ENCODE measurements at places on chromosomes 12 and 14. TPM values are rescaled to one million over a fixed set of nuclear protein-coding genes. Genes with fewer than 3 reads are reported as not detected.

NUMB gene
- 78.1 TPM for total RNA-seq

MGAT4C gene
- 6.3 TPM for total RNA-seq

LMNTD1 gene
- 1.5 TPM for total RNA-seq

KRT86 gene
- total RNA-seq: 0.14 TPM

SDSL gene
- 4.5 TPM for total RNA-seq

C12orf50 gene
- 0.17 TPM for total RNA-seq

ACOT4 gene
- 1.9 TPM for total RNA-seq

ASB2 gene
- 0.60 TPM for total RNA-seq

DNA sequence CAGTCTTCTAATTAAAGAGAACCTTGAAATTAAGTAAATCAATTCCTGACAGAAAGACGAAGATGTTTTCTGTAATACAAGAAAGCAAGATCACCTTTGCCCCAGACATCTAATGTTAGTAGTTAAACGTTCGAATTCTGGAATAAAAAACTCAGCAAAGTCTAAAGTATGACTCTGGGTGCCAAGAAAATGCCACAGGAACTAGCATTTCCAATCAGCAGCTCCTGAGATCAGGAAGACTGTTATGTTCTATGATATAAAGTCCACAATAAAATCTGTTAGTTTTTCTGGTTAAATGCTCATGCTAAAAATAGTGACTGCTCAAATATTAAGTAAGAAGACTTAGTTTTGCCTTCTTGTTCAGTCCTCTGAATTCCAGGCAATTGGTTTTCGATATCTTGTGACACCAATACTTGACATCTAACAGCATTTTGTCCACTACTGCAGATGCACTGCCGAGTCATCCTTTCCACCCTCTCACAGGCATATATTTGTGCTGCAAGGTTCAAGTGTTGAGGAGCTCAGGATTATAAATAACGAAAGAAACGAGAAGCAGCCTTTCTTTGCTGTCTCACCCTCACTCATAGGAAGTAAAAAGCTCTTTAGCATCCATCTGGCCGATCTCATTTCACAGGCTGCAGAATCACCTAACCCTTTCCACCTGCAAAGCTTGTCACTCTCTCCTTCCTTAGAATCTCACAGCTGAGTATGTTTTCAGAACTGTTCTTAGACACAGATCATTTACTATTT lies 32.0 kb downstream of the SSH1 start:
- no peak for DNase-seq

- DNase-seq: no peak
Observed at GRCh38 chr14:82052778-82053177, 519.1 kb upstream of the SEL1L start.

DNA sequence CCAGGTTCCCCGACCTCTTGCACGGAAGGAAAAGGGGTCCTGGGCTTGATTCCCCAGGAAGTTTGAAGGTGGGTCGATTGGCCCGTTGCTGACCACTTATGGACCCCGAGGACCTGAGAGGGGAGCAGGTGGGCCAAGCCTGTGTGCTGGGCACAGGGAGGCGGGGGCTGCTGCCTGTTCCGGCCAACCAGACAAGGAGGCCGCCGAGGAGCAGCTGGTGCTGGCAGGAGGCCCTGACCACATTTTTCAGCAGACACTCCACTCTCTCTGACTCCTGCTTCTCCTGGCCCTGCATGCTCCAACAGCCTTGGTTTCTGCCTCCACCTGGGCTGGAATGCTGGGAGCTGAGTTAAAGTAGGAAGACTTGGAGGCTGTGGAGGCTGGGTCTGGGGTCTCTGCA lies 42.8 kb downstream of the NOS1 start:
- DNase-seq: no peak

DNA sequence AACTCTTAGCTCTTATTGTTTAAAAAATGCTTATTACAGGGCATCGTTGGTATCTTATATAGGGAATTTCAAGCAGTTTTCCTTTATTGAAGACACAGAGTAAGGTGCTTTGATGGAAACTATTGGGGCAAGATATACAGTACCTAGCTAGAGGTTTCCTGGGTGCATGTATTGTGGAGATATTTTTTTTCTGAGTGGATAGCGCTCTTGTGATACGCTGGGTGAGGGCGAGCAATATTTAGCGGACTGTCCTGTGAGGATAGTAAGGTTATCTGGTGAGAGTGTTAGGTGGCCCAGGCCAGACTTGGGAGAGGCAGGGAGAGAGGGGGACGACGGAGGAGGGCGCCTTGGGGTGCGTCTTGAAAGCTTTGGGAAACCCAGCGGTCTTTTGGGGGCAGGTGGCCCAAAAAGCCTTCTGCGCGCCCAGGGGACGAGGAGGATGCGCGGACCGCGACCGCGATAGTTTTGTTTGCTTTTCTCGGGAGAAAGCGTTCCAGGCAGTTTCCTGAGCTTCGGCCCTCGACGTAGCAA lies 596 bp upstream of the BICD1 start:
- no peak for DNase-seq

- no peak for DNase-seq
Observed at GRCh38 chr12:992647-993046, 1.6 kb downstream of the ERC1 start.

- DNase-seq: no peak
Observed at GRCh38 chr12:113427882-113428281, 5.7 kb downstream of the SDSL start.

- no peak for DNase-seq
Observed at GRCh38 chr12:64876388-64877071, 52.1 kb downstream of the TBC1D30 start.

DNA sequence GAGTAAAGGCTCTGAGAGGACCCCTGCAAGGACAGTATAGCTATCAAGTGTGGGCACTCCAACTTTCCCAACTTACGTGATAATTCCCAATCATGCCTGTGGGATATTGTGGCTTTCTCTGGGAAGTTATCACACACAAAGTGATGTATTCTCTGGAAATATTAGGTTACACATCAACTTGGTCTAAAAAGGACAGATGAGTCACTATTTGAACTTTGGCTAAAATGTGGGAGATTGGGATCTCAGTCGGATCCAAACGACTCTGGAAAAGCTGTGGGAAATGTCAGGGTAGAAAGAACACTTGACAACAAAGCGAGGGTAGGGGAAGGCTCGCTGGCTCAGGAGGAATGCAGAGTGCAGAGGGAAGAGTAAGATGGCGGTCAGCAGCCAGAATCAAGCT lies 1048.9 kb downstream of the BCL11B start:
- DNase-seq: no peak

DNA sequence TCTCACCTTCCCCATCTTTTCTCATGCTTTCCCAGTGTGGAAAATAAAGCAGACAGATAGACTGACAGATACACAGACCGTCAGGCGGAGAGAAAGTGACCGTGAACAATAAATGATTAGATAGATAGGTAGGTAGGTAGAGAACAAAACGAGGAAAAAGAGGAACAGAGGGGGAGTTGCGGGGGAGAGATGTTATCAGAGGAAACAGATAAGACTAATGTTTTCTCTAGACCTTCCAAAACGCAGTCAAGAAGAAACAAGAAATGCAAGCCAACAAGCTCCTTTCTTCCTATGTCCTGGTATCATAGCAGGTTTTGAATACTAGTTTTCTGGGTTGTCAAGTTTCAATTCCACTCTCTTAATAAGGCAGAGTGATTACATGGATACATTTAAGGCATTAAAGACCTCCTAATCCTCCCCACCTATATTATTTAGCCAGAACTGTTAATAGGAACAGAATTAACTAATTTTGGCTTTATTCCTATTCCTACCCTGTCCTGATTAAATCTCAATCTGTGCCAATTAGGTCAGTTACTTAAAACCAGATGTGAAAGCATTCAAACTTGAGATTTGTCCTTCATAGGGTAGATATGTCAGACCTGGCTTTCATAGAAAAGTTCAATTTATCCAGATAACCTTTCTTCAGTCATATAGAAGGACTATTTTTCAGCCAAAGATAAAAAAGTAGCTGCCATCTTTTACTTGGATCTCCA lies 89.0 kb upstream of the PTPRR start:
- no peak for DNase-seq

DNA sequence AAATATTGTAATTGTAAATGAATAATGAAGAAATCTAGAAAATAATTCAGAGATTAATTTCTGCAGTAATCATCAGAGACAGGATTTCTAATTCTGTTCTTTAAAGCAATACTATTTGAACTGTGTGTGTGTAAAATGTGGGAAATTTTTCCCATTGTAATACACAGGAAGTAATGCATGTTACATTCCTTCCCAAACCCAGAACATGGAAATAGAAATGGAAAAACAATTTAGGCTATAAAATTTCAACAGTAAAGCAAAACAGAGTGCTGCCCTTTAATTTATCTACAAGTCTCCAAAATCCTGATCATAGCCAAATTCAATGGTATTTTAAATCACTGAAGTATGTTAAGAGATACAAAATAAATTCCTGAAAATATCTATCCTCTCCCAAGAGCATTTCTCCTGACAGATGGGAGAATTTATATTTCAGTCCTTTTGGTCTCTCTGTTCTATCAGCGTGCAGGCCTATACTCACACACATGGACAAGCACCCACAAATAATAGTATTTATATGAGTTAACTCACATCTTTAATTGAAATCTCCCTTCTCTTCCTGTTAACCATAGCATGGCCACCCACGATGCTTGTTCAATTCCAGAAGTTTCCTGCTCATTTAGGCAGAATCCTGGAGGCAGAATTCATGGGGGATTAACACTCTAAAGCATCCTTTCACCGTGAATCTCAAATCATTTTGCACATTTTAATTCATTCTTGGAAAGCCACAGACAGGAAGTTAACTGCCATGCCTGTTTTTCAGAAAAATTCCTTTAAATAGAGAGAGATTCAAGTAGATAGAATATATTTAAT lies 1465.4 kb upstream of the FLRT2 start:
- DNase-seq: no peak

- no peak for DNase-seq
Observed at GRCh38 chr14:47917344-47917954, 242.0 kb upstream of the MDGA2 start.

- no peak for DNase-seq
Observed at GRCh38 chr12:109435428-109436187, 41.5 kb downstream of the KCTD10 start.

- no peak for DNase-seq
Observed at GRCh38 chr12:41277100-41277945, 89.2 kb downstream of the PDZRN4 start.

DNA sequence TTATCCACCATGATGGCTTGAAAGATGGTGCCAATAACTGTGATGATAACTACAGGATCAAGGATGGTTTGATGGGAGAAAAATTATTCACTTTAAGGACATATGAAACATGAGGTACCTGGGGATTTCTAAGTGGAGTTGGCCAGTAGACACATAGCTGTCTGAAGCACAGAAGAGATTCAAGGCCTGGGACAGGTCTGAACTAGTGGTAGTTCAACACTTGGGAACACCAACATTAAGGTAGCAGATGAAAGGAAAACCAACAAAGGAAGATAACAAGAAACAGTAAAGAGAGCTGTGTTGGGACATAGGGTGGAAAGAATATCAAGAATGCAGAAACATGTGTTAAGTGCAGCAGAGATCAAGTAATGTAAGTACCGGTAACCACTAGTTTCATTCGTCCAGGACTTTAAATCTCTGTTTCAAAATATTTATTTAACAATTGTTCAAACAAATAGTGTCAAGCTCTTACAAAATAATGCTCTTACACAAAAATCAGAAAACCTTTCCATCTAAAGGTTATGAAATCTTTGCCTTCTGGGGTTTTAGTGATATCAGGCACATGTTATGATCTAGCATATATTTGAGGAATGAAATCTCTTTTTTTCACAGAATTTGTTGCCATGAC lies 104.7 kb downstream of the ST8SIA1 start:
- no peak for DNase-seq

GRCh38 chr12:8032242-8033152 lies at the start of gene FOXJ2:
TSS of gene FOXJ2 (plus strand) at chr12:8032716. CDS start at chr12:8039833, 7,117 bp downstream.
- DNase-seq: peak; percentile 84

DNA sequence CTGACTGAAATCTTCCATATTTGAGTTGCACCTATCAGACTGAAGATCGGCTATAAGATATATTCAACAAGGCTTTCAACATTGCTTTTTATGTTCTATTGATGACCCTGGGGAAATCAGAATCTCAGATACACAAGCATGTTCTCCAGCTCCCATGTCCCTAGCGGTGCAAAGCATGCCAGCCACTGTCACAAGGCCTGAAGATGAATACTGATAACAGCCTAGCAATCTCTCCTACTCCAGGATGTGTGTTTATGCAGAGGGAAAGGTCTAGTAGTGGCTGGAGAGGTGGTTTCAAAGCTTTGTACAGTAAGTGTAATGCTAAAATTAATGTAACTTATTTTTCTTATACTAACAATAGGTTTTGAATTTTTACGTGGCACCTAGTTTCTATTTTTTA lies 64.6 kb downstream of the SOX5 start:
- DNase-seq: no peak

GRCh38 chr14:64973026-64973442 lies 898 bp upstream of the RAB15 start:
- DNase-seq: no peak

DNA sequence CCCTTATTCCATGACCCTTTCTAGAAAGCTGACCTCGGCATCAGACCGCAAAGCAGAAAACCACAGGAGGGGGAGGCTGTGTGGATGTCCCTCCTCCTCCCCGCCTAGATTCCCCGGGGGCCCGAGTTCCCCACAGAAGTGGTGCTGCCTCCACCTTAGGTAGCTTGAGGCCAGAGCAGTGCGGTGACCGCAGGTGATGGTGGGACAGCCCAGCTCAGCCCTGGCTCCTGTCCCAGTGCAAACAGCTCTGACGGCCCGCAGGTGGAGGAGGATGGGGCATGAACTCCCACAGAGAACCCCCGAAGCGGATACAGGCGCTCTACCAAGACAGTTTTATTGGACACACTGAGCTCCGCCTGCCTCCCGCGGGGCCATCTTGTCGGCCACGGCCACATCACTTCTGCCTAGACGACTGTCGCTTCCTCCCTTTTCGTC lies 19.5 kb downstream of the ARL6IP4 start:
- DNase-seq: no peak

GRCh38 chr14:73785336-73785833 lies 66.2 kb upstream of the PTGR2 start:
- no peak for DNase-seq

DNA sequence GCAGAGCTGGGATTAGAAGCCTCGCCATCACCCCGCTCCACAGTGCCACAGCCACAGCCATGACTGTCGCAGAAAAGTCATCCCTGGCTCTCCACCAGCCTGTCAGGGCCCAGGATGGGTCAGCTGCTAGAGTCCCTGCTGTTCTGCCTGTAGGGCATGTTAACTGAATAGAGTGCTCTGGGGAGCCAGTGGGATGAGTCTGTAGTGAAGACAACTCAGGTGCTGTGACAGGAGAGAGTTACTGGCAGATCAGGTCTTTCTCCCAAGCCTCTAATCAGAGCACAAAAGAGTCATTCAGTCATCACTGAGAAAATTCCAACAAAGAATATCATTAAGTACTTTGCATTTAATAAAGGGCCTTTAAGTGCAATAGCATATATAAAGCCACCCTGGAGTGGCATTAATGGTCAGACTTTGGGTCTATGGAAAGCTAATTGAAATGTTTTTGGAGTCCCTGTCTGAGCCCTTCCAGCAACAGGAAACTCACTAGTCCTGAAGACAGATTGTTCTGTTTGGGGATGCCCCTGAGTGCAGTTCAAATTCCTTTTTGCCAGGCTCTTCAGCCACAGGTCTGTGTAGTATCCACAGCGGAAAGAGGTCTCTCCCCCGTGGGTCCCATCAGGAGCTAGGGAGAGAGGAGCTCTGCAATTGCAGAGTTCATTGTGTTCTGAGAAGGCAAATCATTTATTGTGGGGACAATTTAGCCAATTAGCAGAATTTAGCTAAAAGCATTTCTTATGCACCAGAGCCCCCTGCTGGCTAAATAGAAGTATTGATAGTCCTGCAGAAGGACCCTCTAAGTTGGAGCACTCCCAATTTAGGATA lies 45.2 kb upstream of the C14orf132 start:
- DNase-seq: no peak

Data from type B pancreatic cell (in vitro differentiated cells).